ENCODE measurements at places on chromosomes 1 and 21.
A peak's percentile ranks its signal among the peaks of the same experiment; 100 is the strongest.

- no peak for DNase-seq
Observed at GRCh38 chr1:225813214-225813964, 3.5 kb downstream of the EPHX1 start.

GRCh38 chr1:27789540-27790041, 16.6 kb downstream of the STX12 start:
- DNase-seq: no peak

- DNase-seq: no peak
Observed at GRCh38 chr1:23216771-23217420, 406 bp downstream of the HTR1D start.

- no peak for DNase-seq
Observed at GRCh38 chr1:29639156-29639736, 402.9 kb downstream of the PTPRU start.

GRCh38 chr1:60695716-60696171, 386.6 kb upstream of the NFIA start:
- no peak for DNase-seq

- DNase-seq: peak; percentile 56
Observed at GRCh38 chr21:42974832-42975820, 764 bp downstream of the PKNOX1 start.

GRCh38 chr1:206953626-206954025, 7.4 kb upstream of the PIGR start:
- DNase-seq: no peak

- no peak for DNase-seq
Observed at GRCh38 chr1:35565742-35566133, 7.4 kb upstream of the TFAP2E start.

DNA sequence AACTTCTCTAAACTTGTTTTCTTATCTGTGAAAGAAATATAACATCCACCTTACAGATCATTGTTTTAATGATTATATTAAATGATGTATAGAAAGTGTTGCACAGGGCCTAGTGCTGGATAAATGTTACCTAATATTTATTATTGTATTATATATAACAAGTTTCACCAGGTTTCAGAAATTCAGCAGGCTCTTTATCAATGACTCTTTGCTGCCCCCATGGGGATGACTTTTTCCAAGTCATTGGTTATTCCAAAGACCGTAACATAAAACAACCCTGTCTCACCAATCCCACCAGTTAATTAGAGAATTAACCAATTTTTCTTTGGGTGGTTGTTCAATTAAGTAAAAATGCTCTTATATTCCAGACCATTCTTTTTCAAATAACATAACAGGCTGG, 7.3 kb upstream of the DEDD start:
- DNase-seq: no peak

GRCh38 chr1:53381790-53382401, 54.0 kb upstream of the LRP8 start:
- no peak for DNase-seq

- no peak for DNase-seq
Observed at GRCh38 chr1:101451888-101452287, 215.1 kb downstream of the S1PR1 start.

DNA sequence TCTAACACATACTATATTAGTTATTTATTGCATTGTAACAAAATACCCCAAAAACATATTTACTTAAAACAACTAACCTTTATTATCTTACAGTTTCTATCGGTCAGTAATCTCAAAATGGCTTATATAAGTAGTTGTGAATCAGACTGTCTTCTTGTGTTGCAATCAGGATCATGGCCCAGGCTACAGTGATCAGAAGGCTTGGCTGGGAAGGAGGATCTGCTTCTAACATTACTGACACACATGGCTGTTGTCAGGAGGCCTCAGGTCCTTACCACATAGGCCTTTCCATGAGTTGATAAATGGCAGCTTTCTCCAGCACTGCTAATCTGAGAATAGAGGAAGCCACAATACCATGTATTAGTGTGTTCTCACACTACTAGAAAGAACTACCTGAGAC, 33.7 kb downstream of the CFH start:
- DNase-seq: no peak

DNA sequence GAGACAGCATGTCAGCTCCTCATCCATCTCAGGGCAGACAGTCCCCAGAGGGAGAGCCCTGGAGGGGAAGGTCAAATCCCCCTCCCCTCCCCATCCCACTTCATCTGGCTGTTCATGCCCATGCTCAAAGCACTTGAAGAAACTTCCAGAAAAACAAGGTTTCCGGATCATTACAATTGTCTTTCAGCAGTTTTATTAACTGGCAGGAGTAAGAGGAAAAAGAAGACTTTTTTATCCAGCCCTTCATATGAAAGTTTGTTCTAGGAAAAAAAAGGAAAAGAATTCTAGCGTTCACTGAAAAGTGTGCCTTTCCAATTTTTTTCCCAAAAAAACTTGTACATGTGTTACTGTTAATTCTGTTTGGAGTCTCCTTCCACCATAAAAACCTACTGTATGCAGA, 145.7 kb upstream of the TIAM1 start:
- no peak for DNase-seq

- DNase-seq: no peak
Observed at GRCh38 chr1:204885790-204886189, 15.1 kb downstream of the NFASC start.

DNA sequence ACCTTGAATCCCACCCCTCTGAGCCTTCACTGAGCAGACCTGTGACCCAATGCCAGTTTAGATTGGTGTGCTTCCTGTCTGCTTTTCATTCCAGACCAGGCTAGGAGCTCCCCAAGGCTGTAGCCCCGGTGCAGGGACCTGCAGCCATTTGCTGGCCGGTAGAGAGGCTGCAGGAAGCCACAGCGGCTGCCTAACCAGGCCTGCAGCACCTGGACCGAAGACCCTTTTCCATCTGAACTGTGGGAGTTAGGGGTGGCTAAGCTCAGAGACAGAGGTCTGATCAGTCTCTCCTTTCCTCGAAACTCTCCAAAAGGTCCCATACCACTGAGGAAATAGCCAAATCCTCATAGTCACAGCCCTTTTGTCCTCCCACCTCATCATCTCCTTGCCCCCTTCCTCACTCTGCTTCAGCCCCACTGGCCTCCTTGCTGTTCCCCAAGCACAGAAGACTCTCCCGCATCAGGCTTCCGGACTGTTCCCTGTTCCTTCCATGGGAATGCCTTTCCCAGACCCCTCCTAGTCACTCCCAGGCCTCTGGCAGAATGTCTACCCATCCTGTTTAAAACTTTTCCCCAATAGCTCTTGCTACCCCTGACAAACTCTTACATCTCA, 674 bp upstream of the TTC4 start:
- DNase-seq: no peak

GRCh38 chr1:16984717-16985116, 4.3 kb upstream of the MFAP2 start:
- no peak for DNase-seq

- DNase-seq: no peak
Observed at GRCh38 chr1:3405974-3406867, 48.2 kb upstream of the ARHGEF16 start.

- DNase-seq: no peak
Observed at GRCh38 chr1:186960861-186961260, 132.1 kb downstream of the PLA2G4A start.

DNA sequence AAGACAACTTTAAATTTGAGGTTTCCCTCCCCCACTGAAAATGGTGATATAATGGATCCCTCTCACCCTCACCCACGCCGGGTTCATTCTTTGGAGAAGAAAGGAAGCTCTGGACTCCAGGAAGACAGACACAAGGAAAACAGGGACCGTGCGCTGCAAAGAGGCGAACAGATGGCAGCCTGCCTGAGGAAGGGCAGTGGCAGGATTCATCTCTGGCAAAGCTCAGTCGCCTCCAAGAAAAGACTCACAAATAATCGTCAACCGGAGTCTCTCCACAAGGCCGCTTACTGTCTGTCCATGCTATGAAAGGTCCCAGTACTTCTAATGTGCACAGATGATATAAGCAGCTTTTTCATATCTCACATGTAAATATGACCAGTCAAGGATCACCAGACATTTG, 110.3 kb downstream of the TIAM1 start:
- no peak for DNase-seq

DNA sequence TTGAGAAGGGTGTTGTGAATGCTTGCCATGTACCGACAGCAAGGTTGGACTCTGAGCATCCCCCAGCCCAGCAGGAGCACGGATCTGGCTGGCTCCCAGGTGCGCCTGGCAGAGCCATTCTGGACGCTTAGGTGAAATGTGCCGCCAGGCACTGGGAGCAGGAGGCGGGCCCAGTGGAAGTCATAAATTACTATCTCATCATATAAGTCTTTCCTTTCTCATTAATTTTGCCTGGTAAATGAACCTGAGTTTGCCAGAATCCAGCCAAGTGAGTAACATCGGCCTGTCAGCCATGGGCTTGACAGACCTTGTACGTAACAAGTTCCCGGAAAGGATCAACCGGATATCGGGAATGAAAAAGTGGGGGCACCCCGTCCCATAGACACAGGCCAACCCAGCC, 179.5 kb upstream of the ARHGEF16 start:
- DNase-seq: no peak

GRCh38 chr1:44485934-44486460, 80.9 kb downstream of the RNF220 start:
- DNase-seq: no peak

- no peak for DNase-seq
Observed at GRCh38 chr21:31278511-31279130, 65.4 kb downstream of the TIAM1 start.

DNA sequence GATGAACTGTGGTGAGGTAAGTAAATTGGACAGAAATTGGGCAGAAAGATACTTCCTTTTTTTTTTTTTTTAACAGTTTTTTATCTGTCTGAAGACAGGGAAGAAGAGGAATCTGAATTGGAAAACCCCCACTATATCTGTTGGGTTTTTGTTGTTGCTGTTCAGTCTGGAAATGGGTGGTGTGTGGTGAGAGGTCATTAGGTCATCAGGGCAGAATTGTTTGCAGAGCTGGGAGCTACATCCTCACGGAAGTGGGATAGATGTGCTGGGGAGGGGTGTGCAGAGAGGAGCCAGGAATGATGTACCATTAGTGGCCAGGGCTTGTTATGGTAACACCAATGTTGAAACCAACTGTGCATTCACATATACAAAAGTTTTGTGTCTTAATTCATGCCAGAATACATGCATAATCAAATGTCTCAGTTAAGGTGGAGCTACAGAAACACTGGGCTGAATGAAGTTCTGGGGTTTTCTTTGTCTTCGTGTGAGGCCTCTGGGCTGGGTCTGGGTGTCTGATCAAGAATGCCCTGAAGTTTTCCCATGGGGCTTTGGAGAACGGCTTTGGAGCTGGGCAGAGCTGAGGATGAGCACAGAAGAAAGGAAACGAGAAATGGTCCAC, 12.4 kb downstream of the USP25 start:
- no peak for DNase-seq

DNA sequence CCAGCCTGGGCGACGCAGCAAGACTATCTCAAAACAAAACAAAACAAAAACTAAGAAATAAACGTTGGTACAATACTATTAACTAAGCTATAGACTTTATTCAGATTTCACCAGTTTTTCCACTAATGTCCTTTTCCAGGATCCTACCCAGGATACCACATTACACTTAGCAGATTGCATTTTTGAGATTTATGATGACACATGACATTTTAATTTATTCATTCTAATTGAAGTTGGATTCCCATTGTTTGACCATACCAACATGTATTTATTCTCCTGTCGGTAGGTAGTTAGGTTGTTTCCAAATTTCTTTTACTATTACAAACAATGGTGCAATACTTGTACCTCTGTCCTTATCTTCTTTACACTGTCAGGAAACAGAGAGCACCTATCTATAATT, 6.8 kb upstream of the KLF17 start:
- DNase-seq: no peak

DNA sequence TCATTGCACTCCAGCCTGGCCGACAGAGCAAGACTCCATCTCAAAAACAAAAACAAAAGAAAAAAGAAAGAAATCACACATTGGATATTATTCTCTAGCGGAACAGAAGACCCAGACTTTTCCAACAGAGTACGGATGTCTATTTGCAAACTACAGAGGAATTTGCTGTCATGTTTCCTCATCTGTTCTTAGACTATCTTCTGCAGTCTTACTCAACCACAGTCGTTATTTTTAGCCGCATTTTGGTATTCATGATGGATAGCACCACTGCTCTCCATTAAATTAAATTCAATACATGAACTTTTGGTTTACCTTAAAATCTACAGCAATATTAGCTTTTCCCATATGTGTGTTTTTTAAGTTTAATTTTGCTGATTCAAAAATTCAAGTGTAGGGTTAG, 14.2 kb upstream of the HEATR1 start:
- no peak for DNase-seq

- DNase-seq: peak; percentile 16
Observed at GRCh38 chr1:1540090-1540817, at the start of gene TMEM240. TMEM240 (minus strand) TSS chr1:1540624; CDS start chr1:1540346, 278 bp downstream.

DNA sequence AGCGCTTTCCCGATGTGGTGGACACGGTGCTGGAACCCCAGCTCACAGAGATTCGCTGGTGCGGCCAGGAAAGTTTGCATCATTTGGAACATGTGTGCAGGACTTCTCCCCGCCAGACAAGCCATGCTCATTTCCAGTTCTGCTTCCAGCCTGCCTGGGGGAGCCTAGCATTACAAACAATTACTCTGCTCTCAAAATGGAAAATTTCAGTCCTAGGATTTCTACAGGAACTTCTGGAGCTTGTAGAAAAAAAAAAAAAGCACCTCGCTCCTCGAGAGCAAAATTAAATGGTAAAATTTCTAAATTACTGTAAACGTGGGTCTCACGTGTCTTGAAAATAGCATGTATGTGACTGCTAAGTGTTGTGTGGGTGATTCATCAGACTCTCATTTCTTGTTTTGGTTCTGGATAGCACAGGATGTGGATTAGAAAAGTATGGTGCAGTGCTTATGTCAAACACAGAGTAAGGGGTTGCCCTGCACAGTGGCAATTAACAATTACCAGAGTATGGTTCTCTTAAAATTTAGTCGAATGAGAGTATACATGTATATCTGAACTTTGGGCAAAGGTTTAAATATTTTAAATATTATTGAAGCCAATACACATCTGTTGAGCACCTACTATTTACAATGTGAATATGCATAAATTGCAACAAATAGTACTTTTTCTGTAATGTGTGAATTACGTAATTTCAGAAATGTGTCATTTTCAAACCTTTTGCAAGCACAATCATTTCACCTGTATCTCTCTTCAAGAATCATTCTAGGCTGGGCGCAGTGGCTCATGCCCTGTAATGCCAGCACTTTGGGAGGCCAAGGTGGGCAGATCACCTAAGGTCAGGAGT, 61.8 kb upstream of the PTGFRN start:
- no peak for DNase-seq

DNA sequence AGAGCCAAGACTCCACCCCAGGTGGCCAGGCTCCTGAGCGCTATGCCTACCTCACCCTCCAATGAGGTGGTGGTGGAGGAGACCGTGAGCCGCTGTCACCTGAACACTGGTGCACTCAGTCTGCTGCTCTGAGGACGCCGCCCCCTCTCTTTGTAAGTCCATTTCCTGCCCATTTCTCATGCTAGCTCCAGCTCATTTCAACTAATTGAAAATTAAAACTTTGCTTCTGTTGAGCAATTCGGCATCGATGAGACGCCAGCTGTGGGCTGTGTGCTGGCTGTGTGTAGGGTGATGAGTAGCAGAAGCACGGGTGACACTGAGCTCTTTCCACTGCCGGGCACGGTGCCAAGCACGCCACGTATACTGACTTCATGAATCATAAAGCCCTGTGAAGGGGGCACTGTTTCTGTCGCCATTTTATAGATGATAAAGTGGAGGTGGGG, 11.2 kb downstream of the TNFRSF1B start:
- DNase-seq: peak; percentile 90
